ENCODE measurements at places on chromosomes 11 and 22.

- no peak for DNase-seq
Observed at GRCh38 chr11:126431401-126432064, 76.0 kb downstream of the ST3GAL4 start.

- no peak for DNase-seq
Observed at GRCh38 chr11:67698247-67698646, 23.8 kb upstream of the ALDH3B2 start.

- DNase-seq = no peak
Observed at GRCh38 chr22:43168471-43169309, 17.3 kb downstream of the TSPO start.

DNA sequence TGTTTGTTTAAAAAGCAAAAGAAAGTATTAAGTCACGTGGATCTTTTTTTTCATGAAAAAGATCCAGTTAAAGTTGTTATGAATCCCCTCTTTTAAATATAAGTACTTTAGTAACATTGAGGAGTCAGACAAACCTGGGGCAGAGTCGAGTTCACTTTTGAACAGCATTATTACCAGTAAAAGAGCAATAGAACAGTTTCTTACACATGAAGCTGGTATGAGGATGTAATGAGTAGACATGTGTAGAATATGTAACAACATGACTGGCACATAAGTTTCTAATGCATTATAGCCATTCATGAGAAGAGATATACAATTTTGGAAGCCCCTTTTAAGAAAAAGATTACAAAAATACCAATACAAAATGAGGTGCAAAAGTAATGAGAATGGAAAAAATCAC is 7.6 kb upstream of the MUC15 start:
- DNase-seq = no peak

DNA sequence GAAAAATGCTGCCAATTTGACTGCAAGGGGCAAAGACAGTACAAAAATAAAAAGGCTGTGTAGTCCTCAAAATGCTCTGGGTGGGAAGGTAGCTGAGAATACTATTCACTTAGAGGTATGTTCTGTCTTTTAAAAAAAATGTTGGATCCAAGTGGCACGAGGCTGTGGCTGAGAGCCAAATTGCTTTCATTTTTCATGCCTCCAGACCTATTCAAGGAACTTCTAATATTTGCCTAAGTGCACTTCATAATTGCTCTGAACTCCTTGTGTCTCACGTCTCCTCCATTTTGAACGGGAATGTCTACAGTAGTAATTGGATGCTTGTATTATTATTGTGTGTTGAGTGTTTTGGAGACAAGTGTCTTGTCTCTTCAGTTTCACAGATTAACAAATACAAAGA is 19.1 kb upstream of the SLC22A25 start:
- DNase-seq = no peak

All from stimulated activated CD8-positive, alpha-beta memory T cell treated with anti-CD3 and anti-CD28 coated beads, Interleukin-12 subunit alpha, Interleukin-12 subunit beta, amount 100 ng/mL, for 4 hours (primary cell).